ENCODE measurements at places on chromosomes 2 and 18.

DNA sequence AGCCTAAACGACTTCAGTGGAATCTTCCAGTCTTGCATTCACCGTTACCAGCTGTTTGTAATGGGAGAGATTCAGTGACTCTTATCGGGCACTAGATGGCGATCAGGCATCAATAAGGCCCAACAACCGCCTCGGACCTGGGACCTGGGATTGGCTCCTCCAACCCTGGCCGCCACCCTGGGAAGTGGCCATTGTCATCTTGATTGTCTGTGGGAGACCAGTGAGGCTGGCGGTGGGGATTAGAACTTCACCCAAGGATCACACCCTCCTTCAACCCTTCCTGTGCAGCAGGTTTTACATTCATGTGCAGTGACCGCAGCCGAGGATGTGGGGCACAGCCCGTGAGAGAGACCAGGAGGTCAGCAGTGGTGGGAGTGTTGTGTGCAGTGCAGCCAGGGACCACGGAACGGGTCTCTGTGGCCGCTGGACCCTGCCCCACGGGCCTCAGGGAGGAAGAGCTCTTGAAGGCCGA is 85.3 kb downstream of the SPP2 start:
- no peak for DNase-seq

DNA sequence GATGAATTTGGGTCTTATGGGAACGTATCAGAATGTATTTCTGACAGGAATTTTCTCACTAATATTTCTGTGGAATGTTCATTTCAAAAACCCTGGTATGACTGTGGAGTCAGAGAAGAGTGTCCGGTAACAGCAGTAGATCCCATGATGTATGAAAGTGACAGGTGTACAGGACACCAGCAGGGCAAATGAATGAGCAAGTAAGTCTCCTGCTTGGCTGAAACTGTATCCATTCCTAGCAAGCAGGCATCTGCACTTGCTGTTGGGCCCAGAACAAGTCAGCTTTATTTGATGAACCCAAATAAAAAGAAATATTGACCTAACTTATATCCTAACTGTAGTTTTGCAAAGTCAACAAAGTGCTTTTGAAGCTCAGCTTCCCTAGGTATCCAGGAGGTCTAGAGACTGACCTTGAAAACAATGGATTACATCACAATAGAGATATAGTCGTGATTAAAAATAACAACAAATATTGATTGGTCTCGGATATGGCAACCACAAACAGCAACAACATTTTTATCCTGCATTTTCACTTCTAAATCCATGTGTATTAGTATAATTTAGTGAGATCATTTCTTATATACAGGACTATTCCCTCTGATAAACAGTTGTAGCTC is 37.6 kb downstream of the NXPH2 start:
- no peak for DNase-seq

GRCh38 chr2:41886757-41887156 is 161.1 kb upstream of the PKDCC start:
- no peak for DNase-seq

GRCh38 chr2:197286805-197287595 is 23.6 kb downstream of the ANKRD44 start:
- no peak for DNase-seq

- no peak for DNase-seq
Observed at GRCh38 chr18:60936101-60936500, 397.1 kb upstream of the CDH20 start.

DNA sequence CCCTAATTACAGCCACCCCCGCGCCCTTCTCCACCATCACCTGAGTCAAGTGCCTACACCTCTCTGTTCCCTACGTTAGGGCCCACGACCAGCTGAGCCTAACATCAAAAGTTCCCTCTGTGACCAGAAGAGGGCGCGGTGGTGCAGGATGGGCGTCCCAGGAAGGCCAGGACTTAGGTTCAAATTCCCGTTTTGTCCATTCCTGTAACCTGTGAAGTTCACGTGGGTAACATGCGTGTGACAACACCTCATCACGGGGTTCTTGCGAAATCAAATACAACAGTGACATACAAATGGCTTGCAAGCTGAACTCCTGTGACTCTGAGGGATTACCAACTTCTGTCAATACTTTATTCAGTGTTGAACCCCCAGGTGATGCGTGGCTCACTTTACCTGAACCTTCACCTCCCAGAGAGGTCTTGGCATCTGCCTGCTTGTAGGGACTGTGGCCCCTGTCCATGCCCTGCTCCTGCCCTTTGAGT is 207.9 kb downstream of the ARL4C start:
- DNase-seq, result peak; percentile 59

DNA sequence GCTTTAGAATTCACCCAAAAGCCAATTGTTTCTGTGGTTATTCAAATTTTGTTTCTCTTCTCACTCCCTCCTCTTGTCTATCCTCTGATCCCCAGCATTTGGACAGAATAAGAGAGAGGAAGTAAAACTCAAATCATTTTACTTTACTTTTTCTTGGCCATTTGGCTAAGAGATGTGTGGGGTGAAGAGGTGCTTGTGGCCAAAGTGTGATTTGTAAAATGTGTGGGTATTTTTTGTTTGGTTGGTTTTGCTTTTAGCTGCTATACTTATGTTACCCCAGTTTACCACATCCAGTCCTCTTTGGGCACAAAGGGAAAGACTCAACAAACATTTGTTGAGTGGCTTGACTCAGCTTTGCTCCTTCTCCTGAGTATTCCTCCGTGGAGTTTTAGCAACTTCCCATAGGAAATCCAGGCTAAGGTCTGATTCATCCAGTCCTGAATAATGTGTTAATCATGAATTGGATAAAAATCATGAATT is 109.1 kb upstream of the CYP1B1 start:
- DNase-seq, result no peak

DNA sequence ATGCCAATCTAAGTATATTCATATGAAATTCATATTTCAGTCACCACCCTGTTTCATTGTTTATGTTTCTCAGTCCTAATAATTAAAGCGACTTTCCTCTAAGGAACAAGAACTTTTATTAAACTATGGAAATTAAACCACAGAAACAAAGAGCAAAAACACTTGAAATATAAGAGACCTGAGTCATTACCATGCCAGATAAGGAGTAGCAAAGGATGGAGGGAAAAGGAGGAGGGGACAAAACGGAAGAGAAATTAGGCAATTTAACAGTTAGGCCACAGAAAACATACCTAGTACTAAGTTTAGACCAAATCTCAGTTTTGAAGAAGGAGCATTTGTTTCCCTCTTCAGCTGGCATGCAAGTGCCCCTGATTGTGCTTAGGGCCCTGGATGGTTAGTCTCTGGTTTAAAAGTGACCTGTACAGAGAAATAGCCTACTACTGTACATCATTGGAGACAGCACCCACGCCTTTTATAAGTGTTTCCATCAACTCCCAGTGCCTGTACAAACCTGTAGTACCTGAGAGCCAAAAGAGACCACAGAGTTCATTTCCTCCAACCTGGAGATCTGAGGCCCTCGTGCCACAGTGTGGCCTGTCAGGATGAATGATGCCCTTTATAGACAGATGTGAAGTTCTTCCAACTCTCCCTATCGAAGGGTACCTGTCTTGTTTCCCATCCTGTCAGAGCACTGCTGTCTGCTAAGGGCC is 74.5 kb downstream of the SPATS2L start:
- DNase-seq, result no peak

DNA sequence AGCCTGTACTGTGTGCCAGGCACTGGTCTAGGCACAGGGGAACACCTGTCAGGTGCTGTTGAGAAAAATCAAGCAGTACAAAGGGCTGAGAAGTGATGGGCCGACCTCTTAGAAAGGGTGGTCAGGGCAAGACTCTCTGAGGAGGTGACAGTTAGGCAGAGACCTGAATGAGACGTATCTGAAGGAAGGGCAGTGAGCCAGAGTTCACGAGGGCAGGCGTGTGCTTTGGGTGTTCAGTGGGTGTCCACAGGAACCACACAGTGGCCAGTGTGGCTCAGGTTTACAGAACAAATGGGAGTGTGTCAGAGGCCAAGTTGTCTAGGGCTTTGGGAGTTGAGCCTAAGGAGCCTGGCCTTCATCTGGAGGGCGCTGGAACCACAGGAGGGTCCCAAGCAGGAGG is 6.2 kb downstream of the ARMC9 start:
- no peak for DNase-seq

- DNase-seq, result no peak
Observed at GRCh38 chr2:70777450-70777849, 9.4 kb upstream of the ADD2 start.

GRCh38 chr2:203578759-203579643 is 43.9 kb upstream of the RAPH1 start:
- no peak for DNase-seq

GRCh38 chr2:159859583-159859982 is 61.6 kb upstream of the CD302 start:
- no peak for DNase-seq

DNA sequence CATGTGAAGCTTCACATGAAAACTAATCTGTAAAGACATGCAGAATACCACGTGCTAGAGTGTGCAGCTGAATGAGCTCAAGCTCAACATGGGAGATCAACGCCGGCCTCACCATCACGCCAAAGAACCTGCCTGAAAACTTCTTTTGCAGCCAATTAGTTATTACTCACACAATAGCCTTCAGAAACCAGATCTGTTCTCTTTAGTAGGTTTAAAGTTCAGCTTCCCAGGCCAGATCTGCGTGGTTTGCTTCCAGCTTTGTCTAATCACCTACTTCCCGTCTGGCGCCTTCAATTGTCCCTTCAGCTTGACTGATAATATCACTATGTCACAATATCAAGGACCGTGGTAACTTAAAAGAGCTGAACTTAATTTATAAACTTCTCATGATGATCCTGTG is 68.0 kb upstream of the ZNF236 start:
- DNase-seq, result no peak

DNA sequence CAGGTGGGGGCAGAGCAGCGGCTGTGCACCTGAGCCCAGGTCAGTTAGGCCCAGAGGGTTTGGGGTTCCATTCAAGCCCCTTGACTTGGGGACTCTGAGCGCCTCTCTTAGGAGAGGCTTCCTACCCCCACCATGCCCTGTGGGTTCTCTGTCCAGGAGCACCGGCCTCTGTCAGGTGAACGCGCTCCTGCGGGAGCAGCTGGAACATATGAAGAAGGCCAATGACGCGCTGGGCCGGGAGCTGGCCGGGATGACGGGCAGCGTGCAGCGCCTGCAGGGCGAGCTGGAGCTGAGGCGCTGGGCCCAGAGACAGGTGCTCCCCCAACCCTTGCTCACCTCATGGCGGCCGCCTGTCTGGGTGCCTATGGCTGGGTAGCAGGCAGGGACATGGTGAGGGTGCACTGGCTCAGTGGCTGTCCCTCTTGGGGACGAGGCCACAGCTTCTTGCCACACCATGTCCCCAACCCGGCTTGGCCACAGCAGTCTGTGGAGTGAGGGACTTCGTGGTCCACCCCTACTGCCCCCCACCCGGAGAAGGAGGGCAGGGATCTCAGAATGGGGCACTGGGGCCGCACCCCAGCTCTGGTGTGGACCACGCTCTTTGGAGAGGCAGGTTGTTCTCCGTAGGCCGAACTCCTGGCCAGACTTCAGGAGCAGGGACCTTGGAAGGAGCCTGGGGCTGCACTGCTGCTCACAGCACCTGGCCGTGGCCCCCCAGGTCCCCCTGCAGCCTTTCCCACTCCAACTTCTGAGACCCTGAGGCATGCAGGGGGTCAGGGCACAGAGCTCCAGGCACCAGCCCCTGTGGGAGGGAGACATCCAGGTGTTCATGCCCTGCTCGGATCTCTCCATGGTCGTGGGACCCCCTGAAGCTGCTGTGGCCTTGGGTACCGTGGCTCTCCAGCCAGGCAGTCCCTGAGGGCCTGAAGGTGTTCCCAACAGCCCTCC is 19.7 kb downstream of the CROCC2 start:
- peak; percentile 2 for DNase-seq

DNA sequence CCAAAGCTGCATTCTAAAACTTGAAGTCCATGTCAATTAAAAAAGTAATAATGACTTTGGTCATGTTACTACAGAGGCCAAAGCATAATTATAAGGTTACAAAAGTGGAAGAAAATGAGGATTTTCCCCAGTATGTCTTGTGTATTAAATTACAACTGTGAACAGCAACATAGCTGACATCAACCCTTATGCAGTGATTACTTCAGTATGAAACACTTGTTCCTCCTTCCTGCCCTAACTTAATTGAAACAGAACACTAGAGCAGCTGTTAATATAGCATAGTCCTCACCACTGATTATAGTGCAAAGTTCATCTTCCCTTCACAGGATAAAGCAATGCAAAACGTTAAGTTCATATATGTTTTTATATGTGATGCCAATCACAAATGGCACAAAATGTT is 29.9 kb downstream of the EPB41L3 start:
- no peak for DNase-seq

GRCh38 chr18:54162431-54162830 is 62.0 kb downstream of the MBD2 start:
- DNase-seq, result no peak

DNA sequence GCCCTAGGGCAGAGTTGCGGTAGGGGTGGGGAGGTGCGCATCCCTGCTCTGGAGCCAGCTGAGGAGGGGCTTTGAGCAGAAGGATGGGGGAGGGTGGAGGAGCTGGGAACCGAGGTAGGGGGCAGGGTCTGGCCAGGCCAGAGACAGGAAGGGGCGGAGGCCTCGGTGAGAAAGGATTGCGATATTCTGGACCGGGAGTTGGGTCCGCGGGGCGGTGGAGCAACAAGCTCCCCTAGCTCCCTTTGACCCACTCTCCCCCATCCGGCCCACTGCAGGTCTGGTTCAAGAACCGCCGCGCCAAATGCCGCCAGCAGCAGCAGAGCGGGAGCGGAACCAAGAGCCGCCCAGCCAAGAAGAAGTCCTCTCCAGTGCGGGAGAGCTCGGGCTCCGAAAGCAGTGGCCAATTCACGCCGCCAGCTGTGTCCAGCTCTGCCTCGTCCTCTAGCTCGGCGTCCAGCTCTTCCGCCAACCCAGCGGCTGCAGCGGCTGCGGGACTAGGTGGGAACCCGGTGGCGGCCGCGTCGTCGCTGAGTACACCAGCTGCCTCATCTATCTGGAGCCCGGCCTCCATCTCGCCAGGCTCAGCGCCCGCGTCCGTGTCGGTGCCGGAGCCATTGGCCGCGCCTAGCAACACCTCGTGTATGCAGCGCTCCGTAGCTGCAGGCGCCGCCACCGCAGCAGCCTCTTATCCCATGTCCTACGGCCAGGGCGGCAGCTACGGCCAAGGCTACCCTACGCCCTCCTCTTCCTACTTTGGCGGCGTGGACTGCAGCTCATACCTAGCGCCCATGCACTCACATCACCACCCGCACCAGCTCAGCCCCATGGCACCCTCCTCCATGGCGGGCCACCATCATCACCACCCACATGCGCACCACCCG is 4.8 kb downstream of the OTX1 start:
- DNase-seq, result no peak
